ENCODE measurements at places on chromosomes 6 and 20.

DNA sequence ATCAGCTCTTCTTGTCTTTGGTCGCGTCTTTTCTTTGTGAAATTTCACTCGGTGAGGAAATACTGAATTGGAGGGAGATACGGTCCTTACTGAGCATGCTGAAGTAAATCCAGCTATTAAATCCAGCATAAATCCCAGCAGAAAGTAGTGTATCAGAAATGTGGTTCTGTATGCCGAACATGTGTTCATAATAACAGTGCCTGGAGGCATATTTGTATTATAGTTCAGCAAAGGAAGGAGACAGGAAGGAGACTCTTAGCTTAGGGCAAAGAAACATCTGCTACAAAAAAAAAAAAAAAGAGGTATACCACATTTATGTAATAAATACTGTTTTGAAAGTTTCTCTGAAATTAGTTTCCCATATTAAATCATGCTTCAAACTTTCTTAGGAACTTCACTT lies 211.8 kb downstream of the PLCB4 start:
- no peak for DNase-seq

DNA sequence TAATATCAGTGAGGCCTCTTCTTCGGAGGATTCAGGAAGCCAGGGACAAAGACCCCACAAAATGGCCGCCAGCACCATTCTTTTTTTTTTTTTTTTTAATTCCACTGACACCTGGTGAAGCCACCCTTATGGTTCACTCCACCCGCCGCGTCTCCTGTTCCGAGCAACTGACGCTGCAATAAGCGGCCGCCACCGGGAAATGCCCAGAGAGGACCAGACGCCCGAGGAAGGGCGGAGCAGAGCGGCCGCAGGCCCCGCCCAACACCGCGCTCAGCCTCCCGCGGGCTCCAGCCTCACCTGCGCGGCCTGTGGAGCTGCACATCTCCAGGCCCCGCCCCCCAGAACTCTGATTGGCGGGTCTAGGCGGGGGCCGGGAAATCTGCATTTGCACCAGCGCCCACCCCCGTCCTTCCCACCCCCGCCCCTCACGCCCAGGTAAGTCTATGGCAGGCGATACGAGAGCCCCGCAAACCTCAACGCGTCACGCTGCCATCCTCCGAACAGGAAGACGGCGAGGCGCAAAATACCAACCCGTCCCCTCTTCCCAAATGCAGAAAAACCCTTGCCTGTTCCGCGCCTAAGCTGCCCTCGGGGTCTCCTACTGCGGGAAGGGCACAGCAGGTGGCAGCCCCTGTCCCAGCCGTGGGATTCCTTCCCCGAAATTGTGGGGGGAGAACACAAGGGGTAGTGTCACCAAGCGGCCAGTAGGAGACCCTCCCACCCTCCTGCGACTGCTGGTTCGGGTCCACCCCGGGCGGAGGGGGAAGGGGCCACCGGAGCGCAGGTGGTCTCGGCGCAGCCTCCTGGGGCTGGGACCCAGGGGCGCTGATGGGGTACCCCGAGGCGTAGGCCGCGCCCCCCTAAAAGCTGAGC lies 960 bp downstream of the ATP9A start:
- peak; percentile 77 for DNase-seq

- no peak for DNase-seq
These were observed 10.7 kb downstream of the SLC22A1 start for GRCh38 chr6:160132297-160132637.

GRCh38 chr6:37027036-37027720 lies 21.7 kb downstream of the FGD2 start:
- DNase-seq, result no peak

DNA sequence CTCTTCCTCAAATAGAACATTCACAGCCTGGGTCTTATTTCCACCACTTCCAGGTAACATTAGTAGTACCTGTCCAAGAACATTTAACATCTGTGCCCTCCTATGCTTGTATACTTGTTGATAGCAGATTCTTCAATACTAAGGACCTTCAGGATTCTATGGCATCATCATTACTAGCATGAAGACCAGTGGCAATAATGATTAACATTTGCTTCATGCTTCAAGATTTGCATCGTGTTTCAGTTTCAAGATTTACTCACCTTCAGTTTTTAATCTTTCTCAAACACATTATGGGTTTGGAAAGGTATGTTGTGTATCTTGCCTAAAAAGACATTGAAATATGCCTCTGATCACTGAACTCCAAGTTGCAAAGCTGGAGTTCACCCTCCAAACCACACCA lies 412.8 kb upstream of the NRSN1 start:
- no peak for DNase-seq
